Muscle of leg (tissue), 16 donors: ENCODE measurements at places on chromosomes 2 and 18. TPM values are rescaled to one million over a fixed set of nuclear protein-coding genes. Genes with fewer than 3 reads are reported as not detected.

SLC25A52 gene
- total RNA-seq = 0.09 TPM

CENPA gene
- 4.3 TPM for total RNA-seq

DNA sequence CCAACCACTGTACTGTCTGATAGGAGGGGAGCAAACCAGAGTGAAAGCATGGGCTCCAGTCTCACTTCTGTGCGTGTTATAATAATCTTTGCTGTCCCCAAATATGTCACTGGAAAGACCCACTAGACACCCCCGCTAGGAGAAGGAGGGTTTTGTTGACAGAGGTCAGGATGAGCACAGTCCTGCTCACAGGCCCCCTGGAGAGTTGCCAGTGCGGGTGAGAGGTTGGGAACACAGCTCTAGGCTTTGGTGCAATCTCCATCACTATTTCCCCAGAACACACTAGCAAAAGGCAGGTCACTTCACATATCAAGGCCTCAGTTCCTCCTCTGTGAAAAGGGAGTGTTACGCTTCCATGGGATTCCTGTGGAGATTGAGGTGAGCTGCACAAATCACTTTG lies 9.7 kb downstream of the XDH start:
- DNase-seq = no peak

DNA sequence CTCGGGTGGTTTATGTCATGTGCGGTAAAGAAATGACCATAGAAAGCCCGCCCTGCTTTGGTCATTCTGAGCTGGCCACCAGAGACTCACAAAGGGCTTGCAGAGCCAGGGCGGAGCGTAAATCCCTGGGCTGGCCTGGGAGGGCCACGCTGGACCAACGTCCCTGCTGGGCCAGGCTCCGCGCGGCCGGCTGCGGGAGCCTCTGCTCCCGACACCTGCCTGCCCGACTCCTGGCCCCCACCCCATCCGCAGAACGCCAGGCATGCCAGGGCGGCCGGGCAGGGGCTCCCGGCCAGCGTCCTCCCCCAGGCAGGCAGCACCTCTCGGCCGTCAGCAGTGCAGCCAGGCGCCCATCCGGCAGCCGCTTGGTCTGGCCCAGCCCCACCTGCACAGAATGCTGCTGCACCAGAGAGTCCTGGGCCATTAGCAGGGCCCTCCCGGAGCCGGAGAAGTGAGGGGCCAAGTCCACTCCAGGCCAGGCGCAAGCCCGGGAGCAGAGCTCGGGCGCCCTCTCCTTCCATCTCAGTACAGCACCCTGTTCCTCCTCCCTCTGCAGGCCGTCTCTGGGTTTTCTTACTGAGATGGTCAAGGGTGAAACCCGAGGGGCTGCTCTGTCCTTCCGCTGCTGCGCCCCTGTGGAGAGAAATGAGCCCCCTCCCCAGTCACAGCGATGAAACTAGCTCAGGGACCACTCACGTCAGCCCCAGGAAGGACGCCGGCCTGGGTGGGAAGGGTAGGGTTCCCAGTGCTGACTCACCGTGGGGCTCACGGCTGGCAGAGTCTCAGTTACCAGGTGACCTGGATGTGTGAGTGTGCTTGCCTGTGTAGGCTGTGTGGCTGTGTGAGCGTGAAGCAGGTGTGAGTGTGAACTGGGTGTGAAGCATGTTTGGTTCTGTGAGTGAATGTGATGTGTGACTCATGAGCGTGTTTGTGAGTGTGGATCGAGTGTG lies 83.3 kb downstream of the PTGR3 start:
- DNase-seq = peak; percentile 19

FAM98A gene
- total RNA-seq = 22.2 TPM
